Breast epithelium (tissue), 4 donors: ENCODE measurements at places on chromosomes 4 and X. TPM values are rescaled to one million over a fixed set of nuclear protein-coding genes. Genes with fewer than 3 reads are reported as not detected.

- DNase-seq, result no peak
Measured at GRCh38 chr4:38119668-38120385, 159.6 kb downstream of the PTTG2 start.

GRCh38 chr4:82901183-82901718 is 716 bp downstream of the THAP9 start:
- no peak for DNase-seq

- no peak for DNase-seq
Measured at GRCh38 chr4:8032381-8032780, 92.7 kb upstream of the AFAP1 start.

DNA sequence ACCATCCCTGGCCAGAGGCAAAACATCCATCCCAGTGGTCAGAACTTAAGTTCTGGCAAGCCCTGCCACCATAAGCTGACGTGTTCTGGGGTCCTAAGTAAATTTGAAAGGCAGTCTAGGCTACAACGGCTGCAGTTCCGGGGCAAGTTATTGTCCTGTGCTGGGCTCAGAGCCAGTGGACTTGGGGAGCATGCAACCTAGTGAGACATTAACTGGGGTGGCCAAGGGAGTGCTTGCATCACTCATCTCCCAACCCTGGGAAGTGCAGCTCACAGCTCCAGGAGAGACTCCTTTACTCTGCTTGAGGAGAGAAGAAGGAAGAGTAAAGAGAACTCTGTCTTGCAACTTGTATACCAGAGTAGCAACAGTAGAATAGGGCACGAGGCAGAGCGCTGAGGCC is 425.4 kb upstream of the PITX2 start:
- no peak for DNase-seq

DNA sequence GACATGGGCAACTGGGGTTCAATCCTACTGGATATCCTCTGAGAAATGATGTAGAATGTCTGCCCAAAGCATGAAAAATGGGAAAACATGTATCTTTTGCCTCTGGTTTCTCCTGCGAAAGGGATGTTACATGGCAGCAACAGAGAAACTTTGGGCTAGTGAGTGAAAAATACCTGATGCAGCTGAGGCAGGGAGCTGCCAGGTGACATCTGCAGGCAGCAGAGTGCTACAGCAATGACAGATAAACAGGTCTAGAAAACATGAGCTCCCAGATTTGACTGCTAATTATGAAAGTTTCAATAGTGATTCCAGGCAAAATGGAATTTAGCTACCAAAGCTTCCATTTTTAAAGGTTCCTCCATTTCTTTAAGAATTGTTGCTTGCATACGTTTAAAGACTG is 4.8 kb upstream of the CXCL1 start:
- no peak for DNase-seq

DNA sequence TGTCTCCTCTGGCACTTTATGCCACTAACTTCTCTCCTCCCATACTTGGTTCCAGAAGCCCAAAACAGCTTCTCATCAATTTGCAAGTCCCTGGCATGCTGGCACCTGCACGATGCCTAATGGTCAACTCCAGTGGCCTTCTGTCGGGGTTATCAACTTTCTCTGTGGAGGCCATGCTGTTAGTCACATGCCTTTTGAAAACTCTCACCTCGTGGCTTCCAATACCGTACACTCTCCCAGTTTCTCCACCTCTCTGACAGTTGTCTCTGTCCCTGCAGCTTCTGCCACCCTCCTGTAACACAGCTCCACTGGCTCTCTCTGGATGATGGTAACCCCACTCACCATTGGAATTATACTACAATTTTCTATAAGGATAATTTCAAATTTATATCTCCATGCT is 324.0 kb downstream of the NR3C2 start:
- no peak for DNase-seq

- DNase-seq, result no peak
Measured at GRCh38 chr4:152708361-152708760, 28.6 kb upstream of the TMEM154 start.

DNA sequence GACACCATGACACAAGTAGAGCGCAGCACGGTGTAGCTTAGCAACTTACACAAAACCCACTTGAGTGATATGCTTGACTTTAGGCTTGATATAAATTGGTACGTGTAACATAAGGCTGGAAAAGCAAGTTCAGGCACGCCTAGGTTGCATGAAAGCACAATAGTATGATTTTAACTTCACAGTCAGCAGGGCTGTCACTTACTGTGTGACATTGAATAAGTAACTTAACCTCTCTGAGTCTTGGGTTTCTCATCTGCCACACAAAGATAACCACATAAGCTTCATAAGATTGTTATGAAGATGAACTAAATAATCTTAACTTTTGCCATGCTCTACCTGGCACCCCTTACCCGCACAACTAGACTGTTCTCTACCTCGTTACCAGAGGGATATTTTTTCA is 9.5 kb downstream of the SRD5A3 start:
- no peak for DNase-seq

The IRS4 gene
- 0.59 TPM for total RNA-seq

The NALF2 gene
- total RNA-seq, result 0.59 TPM

The CFAP47 gene
- 0.16 TPM for total RNA-seq

The G6PD gene
- 38.2 TPM for total RNA-seq
